GF-D8 (cell line): ENCODE measurements at places on chromosomes 2 and 18.

DNA sequence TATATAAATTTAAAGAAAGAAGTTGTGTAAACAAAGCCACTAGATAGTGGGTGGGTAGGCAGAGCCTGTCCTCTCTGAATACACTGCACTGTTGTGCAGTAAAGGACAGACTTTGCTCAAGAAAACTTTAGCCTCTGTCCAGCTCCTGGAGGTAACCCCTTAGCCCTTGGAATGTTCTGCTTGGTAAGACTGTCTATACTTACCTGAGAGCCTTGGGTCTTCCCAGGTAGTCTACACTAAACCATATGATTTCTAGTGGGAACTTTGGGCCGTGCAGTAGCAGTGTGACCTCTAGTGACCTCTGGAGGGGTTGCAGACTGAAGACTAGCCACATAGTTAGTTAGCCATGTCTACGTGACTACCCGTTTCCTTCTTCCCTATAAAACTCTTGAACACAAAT, 678.3 kb upstream of the NRXN1 start:
- no peak for DNase-seq

DNA sequence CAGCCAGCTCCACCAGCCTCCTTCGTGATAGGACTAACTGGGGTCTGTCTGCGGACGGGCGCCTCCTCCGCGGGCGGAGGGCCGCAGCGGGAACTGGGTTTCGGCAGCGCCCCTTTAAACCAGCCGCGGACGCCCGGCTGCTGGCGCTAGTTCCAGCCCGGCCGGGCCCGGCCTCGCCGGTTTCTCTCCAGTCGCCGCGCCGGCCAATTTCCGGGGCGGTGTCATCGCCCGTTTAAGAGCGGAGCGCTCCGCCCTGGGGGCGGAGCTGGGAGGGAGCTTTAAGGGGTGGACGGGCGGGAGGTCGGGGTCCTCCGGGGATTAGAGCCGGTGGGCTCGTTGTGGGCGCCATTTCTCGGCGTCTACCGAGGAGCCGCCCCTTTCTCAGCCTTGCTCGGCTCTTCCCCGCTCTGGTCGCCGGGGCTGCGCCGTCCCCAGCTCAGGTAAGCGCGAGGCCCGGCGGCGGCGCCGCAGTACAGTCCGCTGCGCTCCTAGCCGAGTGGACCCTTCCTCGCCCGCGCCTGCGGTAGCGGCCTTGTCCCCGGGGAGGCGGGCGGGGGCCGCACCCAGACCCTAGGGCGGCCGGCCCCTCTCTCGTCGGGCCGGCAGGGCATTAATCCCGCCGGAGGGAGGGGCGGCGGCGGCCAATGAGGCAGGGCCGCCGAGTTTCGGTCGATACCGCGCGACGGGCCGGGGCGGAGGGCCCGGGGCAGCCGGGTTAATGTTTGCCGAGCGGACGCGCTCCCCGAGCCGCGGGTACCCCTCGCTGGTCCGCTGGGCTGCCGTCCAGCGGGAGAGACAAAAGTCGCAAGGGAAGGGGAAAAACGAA, at the start of gene EPB41L5:
EPB41L5 (plus strand) TSS at position 307 of the 826 bp plus-strand sequence. CDS start 6,008 bp downstream, outside the sequence.
- DNase-seq, result peak; percentile 57

DNA sequence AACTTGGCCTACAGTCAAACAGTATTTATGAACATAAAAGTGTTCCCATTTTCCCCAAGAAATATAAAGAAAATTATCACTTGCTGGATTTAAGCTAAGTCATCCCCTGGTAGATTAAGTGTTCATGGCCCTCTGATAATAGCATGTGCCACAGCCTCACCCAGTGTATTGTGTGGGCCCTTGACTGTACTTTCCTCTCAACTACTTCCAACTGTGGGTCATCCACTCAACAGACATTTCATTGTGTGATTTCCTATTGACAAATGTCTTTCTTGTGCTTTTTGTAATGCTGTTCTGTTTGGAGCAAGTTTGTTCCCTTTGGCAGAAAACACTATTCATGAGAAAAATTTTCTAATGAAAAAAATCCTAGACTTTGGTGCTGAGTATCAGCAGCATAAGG, 48.4 kb upstream of the TMEM17 start:
- DNase-seq, result no peak

- no peak for DNase-seq
These were observed 227.4 kb downstream of the PID1 start for GRCh38 chr2:229043681-229044080.

GRCh38 chr2:205053827-205054410, 508.6 kb downstream of the PARD3B start:
- no peak for DNase-seq

DNA sequence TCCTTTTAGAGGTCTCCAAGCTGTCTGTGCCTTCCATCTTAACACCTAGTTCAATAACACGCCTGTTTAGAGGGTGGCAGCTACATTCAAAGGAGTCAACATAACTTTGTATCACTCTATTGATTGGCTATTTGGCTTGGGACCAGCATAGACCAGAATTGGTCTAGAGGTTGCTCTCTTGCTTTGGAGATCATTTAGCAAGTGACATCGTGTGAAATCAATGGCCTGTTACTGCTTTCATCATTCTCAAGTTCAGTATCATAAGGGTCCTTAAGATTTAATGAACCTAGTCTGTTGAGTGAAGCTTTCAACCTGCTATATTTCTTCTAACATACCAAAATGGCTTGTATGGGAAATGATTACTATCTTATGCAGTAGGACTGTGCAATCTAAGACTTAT, 768.2 kb downstream of the NRXN1 start:
- no peak for DNase-seq

- peak; percentile 90 for DNase-seq
These were observed 43.4 kb upstream of the DSC1 start for GRCh38 chr18:31206071-31206470.

GRCh38 chr2:169979025-169979424, 151.8 kb downstream of the UBR3 start:
- DNase-seq, result no peak

- no peak for DNase-seq
These were observed 164.5 kb downstream of the LCLAT1 start for GRCh38 chr2:30611583-30611982.

GRCh38 chr2:109160714-109161440, 31.9 kb downstream of the SH3RF3 start:
- DNase-seq, result no peak

- no peak for DNase-seq
These were observed 147.8 kb downstream of the EXOC6B start for GRCh38 chr2:72678024-72678423.

- DNase-seq, result no peak
These were observed 12.6 kb downstream of the MFSD6 start for GRCh38 chr2:190420801-190421200.

- no peak for DNase-seq
These were observed 370.2 kb upstream of the SLC14A2 start for GRCh38 chr18:45245091-45245511.

DNA sequence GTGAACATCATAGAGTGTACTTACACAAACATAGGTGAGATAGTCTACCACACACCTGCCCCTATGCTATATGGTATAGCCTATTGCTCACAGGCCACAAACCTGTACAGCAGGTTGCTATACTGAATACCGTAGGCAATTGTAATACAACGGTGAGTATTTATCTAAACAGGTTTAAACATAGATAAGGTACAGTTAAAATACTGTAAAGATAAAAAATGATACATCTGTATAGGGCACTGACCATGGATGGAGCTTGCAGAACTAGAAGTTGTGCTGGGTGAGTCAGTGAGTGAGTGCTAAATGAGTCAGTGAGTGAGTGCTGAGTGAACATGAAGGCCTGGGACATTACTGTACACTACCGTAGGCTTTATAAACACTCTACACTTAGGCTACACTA, 267.0 kb upstream of the HS6ST1 start:
- DNase-seq, result no peak

DNA sequence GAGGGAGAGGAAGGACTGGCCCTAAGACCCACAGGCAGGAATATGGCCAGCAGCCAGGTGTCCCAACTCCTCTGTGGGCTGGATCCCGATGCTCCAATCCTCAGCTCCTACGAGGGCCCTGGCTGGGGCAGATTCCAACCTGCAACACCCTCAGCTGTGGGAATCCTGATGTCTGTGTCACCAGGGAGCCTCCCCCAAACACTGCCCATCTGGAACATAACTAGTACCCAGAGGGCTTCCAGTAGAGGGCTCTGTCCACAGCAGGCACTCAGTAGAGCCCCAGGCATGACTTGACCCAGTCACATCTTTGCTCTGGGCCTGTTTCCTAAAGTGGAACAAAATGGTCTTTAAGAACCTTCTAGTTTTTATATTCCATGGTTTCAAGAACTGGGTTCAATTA, 20.6 kb upstream of the LOXHD1 start:
- DNase-seq, result no peak

DNA sequence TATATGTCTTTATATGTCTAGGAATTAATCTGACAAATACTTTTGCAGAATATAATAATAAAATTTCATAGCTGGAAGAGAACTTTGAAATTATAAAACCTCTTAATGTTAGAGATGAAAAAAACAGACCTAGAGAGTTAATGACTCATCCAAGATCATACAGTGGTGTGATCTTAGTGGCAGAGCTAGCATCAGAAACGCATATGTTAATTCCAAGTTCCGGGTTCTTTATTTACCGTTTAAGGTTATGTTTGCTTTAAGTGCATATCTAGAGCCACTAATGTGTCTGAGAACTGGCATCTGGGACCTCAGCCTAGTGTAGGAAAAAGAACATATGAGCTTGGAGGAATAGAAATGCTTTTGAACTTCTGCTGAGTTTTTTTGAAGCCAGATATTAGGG, 24.3 kb downstream of the CERS6 start:
- no peak for DNase-seq

GRCh38 chr2:86021396-86022378, 84.0 kb downstream of the POLR1A start:
- no peak for DNase-seq

GRCh38 chr2:127592761-127593227, 53.2 kb upstream of the GPR17 start:
- DNase-seq, result no peak

DNA sequence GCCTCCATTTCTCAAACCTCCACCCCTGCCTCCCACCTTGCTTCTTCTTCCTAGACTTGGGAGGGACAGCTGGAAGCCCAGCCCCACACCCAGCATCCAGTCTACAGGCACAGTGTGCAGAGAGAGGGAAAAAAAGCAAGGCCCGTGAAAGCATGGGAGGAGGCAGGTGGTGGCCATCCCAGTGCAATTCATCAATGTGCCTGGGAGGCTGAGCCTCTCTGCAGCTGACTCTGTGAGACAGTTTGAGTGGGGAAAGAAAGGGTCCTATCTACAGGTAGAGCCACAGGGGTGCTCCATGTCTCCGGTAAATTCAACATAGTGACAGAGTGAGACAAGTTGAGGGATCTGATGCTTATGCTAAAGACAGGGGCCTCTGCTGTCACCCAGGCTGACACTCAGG, 340.6 kb downstream of the DYSF start:
- no peak for DNase-seq

- DNase-seq, result no peak
These were observed 473.1 kb upstream of the TCF4 start for GRCh38 chr18:56060967-56061541.

DNA sequence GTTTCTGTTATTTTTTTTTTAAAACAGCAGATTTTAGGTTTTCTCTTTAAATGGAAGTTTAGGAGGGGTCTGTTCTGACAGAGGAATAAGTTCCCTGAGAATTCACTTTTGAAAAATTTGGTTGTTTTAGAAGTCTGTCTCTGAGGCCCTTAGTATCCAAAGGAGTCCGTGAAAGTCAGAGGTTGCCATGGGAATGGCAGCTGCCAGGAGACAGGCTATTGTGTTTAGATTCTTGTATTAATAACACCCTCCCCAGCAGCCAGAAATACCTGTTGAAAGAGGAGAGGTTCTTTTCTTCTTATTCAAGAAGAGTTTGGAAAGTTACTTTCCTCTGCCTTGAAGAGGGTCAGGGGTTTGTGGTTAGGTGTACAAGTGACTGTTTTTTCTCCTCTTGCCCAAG, 29.5 kb downstream of the TNP1 start:
- no peak for DNase-seq

DNA sequence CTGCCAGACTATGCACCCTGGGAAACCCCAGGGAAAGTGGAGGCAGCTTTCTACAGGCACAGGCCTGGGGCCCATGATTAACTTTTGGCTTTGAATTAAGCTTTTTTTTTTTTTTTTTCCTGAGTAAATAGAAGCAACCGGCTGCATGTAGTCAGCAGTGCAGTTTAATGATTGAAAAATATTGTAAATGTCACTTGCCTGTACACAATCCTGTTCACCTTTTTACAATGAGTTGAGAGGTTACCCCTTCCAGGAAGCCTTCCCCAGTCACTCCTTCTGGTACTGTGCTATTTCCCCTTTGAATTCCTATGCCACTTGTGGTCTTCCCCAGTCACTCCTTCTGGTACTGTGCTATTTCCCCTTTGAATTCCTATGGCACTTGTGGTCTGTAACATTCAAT, 475.6 kb downstream of the TDRD15 start:
- DNase-seq, result no peak

GRCh38 chr18:35617865-35618264, 36.3 kb downstream of the GALNT1 start:
- no peak for DNase-seq
